Skin of body (tissue), 3 donors: ENCODE measurements at places on chromosomes 7 and 10. TPM values are rescaled to one million over a fixed set of nuclear protein-coding genes. Genes with fewer than 3 reads are reported as not detected.

GRCh38 chr10:47259466-47259865, 40.5 kb upstream of the GDF10 start:
- DNase-seq, result no peak

MYL7 gene
- 2.0 TPM for total RNA-seq

CAMK2B gene
- total RNA-seq, result 2.2 TPM

DNA sequence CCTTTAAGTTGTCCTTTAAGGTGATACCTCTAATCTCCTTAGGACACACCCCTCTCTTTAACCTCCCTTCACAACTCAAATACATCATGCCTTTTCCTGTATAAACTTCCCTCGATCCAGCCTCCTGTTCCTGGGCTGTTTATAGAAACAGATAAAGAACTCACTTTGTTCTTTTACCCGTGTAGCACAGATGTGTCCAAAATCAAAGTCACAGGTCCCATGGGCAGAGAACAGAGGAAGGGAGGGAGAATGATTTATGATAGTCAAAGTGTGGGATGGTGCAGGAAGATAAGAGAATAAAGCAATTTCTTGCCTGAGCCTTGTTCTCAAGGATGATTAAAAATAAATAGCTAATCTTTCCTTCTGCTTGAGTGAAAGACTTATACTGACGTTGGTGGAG, 50.3 kb upstream of the CABCOCO1 start:
- DNase-seq, result no peak

DNA sequence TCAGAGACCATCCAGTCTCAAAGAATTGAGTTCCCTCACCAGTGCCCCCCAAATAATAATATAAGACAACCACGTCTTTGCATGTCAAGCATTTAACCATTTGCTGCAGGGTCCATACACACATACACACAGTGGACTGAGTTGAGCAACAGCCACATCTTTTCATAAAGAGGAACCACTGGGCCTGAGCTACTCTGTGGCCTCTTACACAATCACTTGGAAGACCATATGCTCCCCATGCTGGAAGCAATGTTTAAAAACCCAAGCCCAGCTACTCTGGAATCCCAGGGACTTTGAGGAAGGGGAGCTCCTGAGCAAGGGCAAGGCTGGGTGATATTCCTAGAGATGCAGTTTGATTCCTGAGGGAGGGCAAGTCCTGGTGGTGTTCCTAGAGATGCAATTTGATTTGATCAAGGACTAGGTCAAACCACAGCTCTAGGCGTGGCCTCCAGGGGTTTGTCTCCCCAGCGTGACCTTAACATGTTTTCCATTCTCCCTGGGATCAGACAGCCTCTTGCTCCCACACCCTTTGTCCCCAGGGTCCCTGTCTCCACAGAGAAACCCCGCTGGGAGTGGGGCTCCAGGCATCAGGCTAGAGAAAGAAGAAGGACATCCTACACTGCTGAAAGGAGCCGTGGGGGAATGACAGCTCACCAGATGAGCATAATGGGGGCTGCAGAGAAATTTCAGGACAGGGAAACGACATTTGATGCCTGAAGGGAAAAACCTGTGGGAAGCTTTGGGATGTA, 376.2 kb upstream of the MGMT start:
- no peak for DNase-seq

- DNase-seq, result no peak
Observed at GRCh38 chr7:66500087-66500486, 128.6 kb upstream of the KCTD7 start.

- DNase-seq, result no peak
Observed at GRCh38 chr7:112721366-112721765, 68.8 kb downstream of the TMEM168 start.

DNA sequence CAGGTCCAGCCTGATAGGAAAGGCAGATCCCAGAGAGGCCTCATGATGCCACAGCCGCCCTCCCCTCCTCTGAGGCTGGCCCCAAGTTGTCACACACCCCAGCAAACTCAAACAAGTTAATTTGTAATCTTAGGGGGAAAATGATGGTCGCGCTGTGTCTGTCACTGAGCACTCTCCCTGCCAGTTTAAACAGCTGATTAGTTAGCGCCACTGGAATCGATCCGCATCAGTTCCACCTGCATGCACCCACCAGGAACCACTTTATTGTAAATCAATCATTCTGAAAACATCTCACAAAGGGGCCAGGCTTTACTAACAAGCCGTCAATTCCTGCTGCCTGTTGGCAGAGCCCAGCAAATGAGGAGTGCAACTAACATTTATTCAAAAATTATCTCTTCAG, 870.9 kb downstream of the KCNMA1 start:
- no peak for DNase-seq

- no peak for DNase-seq
Observed at GRCh38 chr10:47026301-47027107, 115.3 kb downstream of the PTPN20 start.

DNA sequence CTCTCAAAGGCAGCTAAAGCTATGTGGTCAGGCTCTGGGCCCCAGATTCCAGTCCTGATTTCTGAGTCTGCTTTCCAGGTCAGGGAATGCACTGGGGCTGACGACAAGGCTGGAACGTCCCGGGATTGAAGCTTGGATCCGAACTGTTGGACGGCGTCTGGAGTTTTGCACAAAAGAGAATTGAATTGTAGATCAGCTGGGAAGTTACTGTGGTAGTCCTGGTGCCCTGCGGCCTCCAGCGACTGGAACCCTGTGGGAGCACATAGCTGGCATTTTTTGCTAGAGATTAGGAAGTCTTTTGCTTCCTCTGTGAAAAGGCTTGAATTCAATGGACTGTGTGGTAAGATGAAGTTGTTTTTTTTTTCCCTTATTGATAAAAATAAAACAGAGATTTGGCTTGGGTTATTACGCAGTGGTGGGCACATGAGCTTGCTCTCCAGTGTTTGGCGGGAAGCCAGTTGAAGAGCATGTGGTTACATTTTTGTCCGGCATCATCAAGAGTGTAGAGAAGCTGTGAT, at the start of gene HK1:
Gene HK1 (plus strand): TSS at position 51 of the 518 bp plus-strand sequence.
- peak; percentile 6 for DNase-seq

SP4 gene
- 9.5 TPM for total RNA-seq

EPHA1 gene
- 16.2 TPM for total RNA-seq

TMEM270 gene
- total RNA-seq, result not detected

DNA sequence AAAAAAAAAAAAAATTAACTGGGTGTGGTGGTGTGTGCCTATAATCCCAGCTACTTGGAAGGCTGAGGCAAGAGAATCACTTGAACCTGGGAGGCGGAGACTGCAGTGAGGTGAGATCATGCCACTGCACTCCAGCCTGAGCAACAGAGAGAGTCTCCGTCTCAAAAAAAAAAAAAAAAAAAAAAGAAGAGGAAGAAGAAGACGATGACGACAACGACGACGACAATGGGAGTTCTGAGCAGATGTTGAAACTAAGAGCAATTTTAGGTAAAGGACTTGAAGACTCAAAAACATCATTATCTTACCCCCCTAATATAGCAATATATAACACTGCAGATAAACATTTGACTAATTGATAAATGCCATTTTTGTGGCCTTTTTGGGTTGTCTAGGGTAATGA, 39.5 kb upstream of the PPP1R17 start:
- DNase-seq, result no peak

AIFM2 gene
- 8.5 TPM for total RNA-seq

ADCY1 gene
- total RNA-seq, result 5.7 TPM

BAZ1B gene
- total RNA-seq, result 43.1 TPM

DNA sequence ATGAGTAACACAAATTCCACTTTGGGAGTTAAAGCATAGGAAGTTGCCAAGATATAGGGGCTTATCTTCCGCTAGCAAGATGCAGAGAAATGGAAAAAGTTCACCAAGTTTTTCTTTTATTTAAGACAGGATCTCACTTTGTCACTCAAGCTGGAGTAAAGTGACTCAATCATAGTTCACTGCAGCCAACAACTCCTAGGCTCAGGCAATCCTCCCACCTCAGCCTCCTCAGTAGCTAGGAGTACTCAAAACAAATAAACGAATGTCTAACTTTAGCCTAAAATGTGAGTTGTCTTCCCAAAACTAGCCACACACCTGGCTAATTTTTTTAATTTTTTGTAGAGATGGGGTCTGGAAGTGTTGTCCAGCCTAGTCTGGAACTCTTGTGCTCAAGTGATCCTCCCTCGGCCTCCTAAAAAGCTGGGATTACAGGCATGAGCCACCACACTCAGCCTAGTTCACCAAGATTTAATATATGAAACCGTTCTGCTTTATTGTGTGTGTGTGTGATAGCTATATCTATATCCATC, 9.9 kb downstream of the VIM start:
- DNase-seq, result no peak

GIMAP2 gene
- 7.3 TPM for total RNA-seq

DNA sequence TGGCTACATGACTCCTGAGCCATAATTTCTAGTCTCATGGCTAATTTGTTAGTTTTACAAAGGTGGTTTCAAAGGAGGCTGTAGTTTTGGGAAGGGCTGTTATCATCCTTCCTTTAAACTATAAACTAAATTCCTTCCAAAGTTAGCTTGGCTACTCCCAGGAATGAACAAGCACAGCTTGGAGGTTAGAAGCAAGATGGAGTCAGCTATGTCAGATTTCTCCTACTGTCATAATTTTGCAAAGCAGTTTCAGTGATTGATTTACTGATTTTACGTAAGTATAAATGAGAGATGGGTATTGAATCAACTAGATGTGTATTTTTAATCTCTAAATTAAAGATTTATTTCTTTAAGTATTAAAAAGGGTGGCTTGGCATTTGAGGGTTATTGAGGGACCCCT, 79.9 kb downstream of the PHTF2 start:
- no peak for DNase-seq

- DNase-seq, result no peak
Observed at GRCh38 chr7:127682140-127682539, 30.1 kb downstream of the SND1 start.

GRCh38 chr10:47261121-47261520, 38.9 kb upstream of the GDF10 start:
- DNase-seq, result no peak

DNA sequence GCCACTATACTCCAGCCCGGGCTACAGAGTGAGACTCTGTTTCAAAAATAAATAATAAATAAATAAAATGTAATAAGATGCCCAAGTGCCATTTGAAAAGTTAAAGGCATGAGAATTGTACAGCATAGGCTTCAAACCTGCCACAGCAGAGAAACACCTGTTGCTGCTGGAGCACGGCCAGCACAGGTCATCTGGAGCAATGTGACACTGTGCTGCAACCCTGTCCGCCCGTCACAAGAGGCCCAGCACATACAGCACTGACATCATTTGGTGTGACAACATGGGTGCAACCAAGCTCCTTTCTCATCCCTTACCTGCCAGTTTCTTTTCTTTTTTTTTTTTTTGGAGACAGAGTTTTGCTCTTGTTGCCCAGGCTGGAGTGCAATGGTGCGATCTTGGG, 1.3 kb downstream of the RFC2 start:
- no peak for DNase-seq

- no peak for DNase-seq
Observed at GRCh38 chr7:142542942-142543341, 206.3 kb upstream of the PRSS1 start.

- DNase-seq, result no peak
Observed at GRCh38 chr10:75108684-75109458, 2.6 kb upstream of the SAMD8 start.

BUD31 gene
- total RNA-seq, result 55.2 TPM

GRCh38 chr7:114930107-114930661, 8.3 kb downstream of the MDFIC start:
- DNase-seq, result peak; percentile 57
